ENCODE measurements at places on chromosomes 7 and 10. TPM values are rescaled to one million over a fixed set of nuclear protein-coding genes. Genes with fewer than 3 reads are reported as not detected.

DNA sequence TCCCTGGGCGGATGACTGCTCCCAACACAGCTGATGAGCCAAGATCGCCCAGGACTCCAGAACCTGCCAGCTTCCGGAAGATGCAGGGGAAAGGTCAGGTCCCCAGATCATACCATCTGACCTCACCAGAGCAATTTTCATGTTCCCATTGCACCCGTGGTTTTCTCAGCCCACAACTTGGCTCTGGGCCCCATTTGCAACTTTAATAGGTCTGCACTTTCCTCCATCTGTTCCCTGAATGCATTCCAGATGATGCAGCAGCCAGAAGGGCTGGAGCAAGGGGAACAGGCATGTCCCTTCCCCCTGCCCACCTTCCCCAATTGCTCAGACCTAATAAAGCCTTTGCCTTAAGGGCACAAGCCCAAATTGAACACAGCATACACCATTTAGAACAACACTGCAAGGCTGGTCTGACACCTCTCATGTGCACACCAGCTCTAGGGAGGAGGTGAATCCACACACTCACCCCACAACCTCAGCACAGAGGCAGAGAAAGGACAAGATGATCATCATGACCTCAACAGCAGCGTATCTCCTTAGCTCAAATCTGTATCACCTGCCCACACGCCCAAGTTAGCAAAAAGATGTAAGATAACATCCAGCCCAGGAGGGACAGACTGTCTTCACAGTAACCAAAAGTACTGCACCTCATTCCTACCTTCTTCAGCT is 87.5 kb downstream of the PLXNA4 start:
- no peak for DNase-seq

C10orf143 gene
- total RNA-seq: 0.44 TPM

GRCh38 chr7:98946389-98946788 is 68.1 kb downstream of the TRRAP start:
- no peak for DNase-seq

- DNase-seq: no peak
Observed at GRCh38 chr10:13673156-13673555, 86.4 kb downstream of the PRPF18 start.

DNA sequence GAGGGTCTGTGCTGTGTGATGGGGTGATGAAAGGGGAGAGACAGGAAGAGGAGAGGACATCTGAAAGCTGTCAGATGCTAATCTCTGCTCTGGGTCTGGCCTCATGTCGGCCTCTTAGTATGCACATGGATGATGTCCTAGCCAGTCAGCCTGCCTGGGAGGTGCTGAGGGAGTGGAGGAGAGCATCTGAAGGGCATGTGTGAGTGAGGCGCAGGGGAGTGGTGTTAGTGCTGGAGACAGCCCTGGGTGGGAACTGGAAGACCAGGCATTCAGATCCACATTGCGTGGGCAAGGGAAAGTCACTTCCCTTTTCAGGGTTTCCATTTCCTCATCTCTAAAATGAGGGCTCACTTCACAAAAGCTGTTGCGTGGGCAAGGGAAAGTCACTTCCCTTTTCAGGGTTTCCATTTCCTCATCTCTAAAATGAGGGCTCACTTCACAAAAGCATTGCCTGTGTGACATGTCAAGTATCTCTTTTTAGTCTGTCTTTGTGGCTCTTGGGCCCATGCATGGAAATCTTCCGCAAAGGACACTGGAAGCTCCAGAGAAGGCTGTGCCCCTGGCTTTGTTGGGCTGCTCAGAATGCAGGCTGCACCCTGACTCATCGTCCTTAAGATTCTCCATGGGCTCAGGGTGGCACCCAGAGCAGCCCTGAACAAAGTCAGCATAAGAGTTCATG is 10.0 kb downstream of the SFTPD start:
- DNase-seq: no peak

- DNase-seq: no peak
Observed at GRCh38 chr7:80533287-80533686, 21.4 kb upstream of the GNAT3 start.

MACC1 gene
- total RNA-seq: not detected

SSBP1 gene
- total RNA-seq: 169 TPM

FAM237B gene
- not detected for total RNA-seq

PON1 gene
- total RNA-seq: not detected

DNA sequence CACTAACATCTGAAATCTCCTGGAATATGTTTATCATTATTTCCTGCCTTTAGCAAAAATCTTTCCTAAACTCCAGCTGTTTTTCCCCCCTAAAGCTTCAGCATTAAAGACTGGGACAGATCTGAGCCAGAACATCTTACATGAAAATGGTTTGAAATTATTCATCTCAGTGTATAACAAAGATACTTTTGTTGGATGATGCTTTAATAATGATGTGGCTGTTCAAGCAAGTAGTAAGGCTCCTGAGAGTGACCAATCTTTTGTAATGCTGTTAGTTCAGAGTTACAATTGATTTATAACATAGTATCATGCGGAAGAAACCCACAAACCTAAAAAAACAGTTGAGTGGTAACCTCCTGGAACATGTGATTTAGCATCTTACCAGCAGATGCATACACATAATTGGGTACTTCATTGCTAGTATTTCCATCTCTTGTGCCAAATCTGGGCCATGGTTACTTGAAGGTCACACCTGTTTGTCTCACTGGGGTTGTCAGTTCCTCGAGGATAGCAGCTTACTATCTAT is 1.5 kb downstream of the BZW2 start:
- DNase-seq: peak; percentile 10

DNA sequence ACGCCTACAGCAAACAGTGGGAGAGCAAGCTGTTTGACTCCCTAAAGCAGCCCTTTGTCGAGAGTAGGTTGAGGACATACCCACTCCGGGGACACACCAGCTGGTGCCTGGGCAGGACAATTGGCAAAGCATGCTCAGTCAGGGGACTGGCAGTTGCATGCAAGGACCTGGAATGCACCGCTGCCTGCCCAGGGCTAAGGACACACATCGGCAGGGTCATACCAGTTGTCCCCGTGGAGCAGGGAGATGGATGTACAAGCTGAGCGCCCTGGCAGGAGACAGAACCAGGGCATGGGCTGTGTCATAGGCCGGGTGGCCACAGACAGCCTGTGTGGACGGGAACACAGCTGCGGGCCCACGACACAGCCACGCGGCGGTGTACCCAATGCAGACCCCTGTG is 18.3 kb upstream of the ELN start:
- DNase-seq: no peak

SH2D4B gene
- not detected for total RNA-seq

ZNF117 gene
- total RNA-seq: 24.7 TPM

GRCh38 chr7:140696680-140697446 is at the start of gene NDUFB2:
Gene NDUFB2 (plus strand): TSS chr7:140696708. CDS start chr7:140696745, 37 bp downstream.
- peak; percentile 92 for DNase-seq

TEX36 gene
- not detected for total RNA-seq

- no peak for DNase-seq
Observed at GRCh38 chr10:84540022-84540616, 211.7 kb downstream of the CCSER2 start.

DNA sequence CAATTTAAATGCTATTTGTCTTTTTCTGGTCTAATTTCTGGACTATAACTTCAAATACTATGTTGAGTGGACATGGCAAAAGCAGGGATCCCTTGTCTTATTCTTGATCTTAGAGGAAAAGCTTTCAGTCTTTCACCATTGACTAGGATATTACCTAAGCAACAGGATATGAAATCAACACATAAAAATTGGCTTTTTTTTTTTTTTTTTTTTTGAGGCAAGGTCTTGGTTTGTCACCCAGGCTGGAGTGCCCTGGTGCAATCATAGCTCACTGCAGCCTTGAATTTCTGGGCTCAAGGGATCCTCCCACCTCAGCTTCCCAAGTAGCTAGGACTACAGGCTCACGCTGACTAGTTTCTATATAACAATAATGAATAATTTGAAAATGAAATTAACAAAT is 90.8 kb downstream of the JMJD1C start:
- peak; percentile 42 for DNase-seq

DNA sequence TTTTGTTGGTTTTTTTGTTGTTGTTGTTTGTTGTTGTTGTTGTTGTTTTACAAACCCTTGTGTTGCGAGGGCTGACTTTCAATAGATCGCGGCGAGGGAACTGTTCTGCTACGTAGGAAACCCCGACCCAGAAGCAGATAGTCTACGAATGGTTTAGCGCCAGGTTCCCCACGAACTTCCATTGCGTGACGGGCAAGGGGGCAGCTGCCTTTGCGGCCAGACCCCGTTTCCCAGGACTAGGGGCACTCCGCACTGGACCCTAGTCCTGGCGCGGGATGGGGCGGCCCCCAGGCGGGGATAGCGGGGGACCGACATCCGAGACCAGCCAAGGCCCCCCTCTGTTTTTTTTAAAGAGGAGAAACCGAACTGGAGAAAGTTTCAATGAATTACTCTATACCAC is 119.6 kb downstream of the LRRTM3 start:
- DNase-seq: no peak

- no peak for DNase-seq
Observed at GRCh38 chr10:819326-819725, 112.2 kb downstream of the LARP4B start.

GRCh38 chr10:116287906-116288501 is 15.0 kb upstream of the GFRA1 start:
- peak; percentile 51 for DNase-seq

PLEKHS1 gene
- total RNA-seq: not detected

PON3 gene
- 3.4 TPM for total RNA-seq

DNA sequence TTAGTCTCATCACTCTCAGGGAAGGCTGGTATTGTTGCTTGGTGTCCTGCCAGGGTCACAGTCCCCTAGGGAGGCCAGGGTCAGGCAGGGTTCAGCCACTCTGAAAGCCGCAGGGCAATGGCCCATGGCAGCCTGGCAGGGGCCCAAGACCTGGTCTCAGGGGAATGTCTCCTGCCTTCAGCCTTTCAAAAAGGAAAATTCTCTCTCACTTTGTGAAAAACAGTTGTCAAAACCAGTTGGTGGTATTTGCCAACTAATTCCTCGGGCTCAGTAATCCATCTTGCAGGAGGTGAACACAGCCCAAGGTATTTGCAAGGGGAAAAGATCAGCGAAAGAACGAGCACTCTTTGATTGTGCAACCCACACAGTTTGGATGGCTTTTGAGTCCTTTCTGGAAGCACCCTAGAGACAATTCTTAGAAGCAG is 101.5 kb downstream of the JCAD start:
- DNase-seq: no peak

- DNase-seq: no peak
Observed at GRCh38 chr10:88082806-88083596, 219.6 kb downstream of the PTEN start.

GRCh38 chr7:43585562-43585961 is 2.7 kb downstream of the STK17A start:
- DNase-seq: peak; percentile 67

TRRAP gene
- 45.8 TPM for total RNA-seq

ACTA2 gene
- total RNA-seq: 13.0 TPM

- DNase-seq: no peak
Observed at GRCh38 chr7:36630112-36630650, 94.1 kb downstream of the AOAH start.

- DNase-seq: no peak
Observed at GRCh38 chr7:85474234-85474633, 287.4 kb upstream of the SEMA3D start.

GRCh38 chr7:44583146-44583865 is 1.3 kb upstream of the TMED4 start:
- DNase-seq: no peak

SAP25 gene
- total RNA-seq: 2.4 TPM

GRCh38 chr7:100489824-100490223 is 6.1 kb downstream of the NYAP1 start:
- DNase-seq: no peak

GRCh38 chr10:34740321-34740720 is 74.8 kb downstream of the PARD3 start:
- DNase-seq: no peak

DNA sequence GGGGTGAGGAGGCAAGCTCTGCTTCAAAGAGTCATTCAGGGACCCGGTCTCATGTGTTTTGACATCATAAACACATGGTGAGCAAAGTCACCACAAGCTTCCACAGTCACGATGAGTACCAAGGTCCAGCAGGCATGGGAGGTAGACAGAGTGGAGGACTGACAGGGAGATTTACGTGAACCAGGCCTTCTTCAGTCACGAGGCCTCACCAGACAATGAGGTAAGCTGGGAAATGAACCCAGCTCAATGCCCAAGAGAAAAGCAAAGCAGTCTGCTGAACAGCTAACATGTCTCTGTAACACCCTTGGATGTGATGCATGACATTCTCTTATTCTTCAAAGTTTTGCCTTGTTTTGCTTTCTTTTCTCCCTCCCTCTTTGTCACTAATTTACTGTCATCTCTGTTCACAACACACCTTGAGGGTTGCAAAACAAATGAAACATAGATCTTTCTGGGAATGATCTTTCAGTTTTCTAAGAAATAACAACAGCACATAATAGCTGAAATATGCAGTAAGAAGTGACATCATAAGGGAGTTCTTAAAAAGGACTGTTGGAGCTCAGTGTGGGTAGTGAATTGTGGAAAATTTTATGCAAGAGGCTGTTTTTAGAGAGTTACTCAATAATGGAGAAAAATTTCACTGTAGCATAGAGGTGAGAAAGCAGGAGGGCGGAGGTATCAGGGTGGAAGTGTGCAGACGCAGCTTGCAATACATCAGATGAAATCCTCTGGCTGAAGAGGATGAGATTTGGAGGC is 9.0 kb downstream of the PPP1R17 start:
- no peak for DNase-seq

DNA sequence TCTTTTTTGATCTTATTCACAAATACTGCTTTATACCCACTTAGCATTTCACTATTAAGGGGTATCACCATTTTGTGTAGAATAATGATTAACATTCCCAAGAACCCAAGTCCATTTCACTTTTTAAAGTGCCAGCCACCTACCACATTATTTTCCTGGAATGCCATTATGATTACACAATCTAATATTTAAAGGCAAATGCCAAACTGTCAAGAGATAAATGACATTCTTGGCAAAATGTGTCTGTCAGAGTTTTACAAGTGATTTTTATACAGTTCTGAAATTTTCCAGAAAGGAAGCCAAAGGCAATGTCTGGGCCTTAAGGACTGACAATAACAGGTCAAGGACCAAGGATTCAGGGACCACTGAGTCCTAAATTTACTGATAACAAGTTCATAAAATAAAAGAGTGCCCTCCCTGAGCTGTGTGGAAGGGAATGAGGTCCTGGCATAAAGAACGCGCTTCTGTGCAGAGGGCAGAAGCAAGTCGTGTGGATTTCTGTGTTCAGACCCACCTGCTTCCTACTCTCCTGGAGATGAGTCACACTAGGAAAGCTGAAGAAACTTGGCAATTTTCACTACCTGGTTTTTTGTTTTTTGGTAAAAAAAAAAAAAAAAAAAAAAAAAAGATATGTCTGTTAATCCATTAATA is 66.5 kb downstream of the UBE2H start:
- peak; percentile 48 for DNase-seq

- DNase-seq: peak; percentile 86
Observed at GRCh38 chr7:140200061-140200989, 23.5 kb upstream of the KDM7A start.

SSC4D gene
- 0.46 TPM for total RNA-seq
